ENCODE measurements at places on chromosomes 16 and 17. TPM values are rescaled to one million over a fixed set of nuclear protein-coding genes. Genes with fewer than 3 reads are reported as not detected.

Gene KCNH4
- total RNA-seq, result not detected

Gene CHRNB1
- 20.2 TPM for total RNA-seq

Gene C1QTNF8
- 2.9 TPM for total RNA-seq

Gene HSD11B2
- not detected for total RNA-seq

Gene ATP2A3
- total RNA-seq, result 1.3 TPM

Gene USP6
- not detected for total RNA-seq

Gene RBFOX1
- total RNA-seq, result not detected

Gene ARHGAP44
- total RNA-seq, result 0.69 TPM

Gene ABCA6
- not detected for total RNA-seq

Gene ACSM2A
- total RNA-seq, result not detected

Gene GINS2
- total RNA-seq, result 67.4 TPM

Gene WFIKKN2
- not detected for total RNA-seq

Gene MOSMO
- total RNA-seq, result 9.7 TPM

Gene GNG13
- not detected for total RNA-seq

Gene ABCC6
- total RNA-seq, result not detected

Gene C16orf96
- not detected for total RNA-seq

Gene ABCA9
- not detected for total RNA-seq

Gene SOST
- total RNA-seq, result 0.24 TPM

Gene MPV17L
- 0.02 TPM for total RNA-seq

Gene RNF135
- total RNA-seq, result 26.8 TPM

Gene DNAI2
- total RNA-seq, result not detected

Gene AGRP
- not detected for total RNA-seq

Gene KRTAP4-4
- total RNA-seq, result not detected

Gene C17orf67
- 1.8 TPM for total RNA-seq

Gene USP43
- 3.7 TPM for total RNA-seq

Gene CREBBP
- total RNA-seq, result 11.2 TPM

Gene PRAC2
- total RNA-seq, result not detected

Gene TBC1D3I
- 0.22 TPM for total RNA-seq

Gene VAT1L
- total RNA-seq, result not detected

Gene PRPSAP2
- total RNA-seq, result 49.5 TPM

Gene AARSD1
- total RNA-seq, result 37.4 TPM

Gene PHB1
- total RNA-seq, result 280 TPM

Gene TBC1D3C
- not detected for total RNA-seq

Gene ALDOA
- 1,410 TPM for total RNA-seq

Gene SLC5A11
- 0.05 TPM for total RNA-seq

Gene MIEF2
- 19.4 TPM for total RNA-seq

Gene KRTAP4-1
- 0.26 TPM for total RNA-seq

Gene PDE6G
- total RNA-seq, result 1.1 TPM

Gene KRTAP4-9
- total RNA-seq, result not detected

Gene NGFR
- 2.3 TPM for total RNA-seq

Gene DNAH17
- 0.02 TPM for total RNA-seq

Gene SYT17
- total RNA-seq, result 0.55 TPM

Gene TNFSF12
- 17.0 TPM for total RNA-seq

Gene CLDN7
- total RNA-seq, result 1.2 TPM

Gene CDK3
- 5.7 TPM for total RNA-seq

Gene HOXB9
- 8.3 TPM for total RNA-seq

Gene NUP93
- 139 TPM for total RNA-seq

Gene ABCA8
- not detected for total RNA-seq

Gene CACNG5
- not detected for total RNA-seq

Gene NARF
- 59.0 TPM for total RNA-seq

Gene MRM3
- 37.7 TPM for total RNA-seq

All from A172 (cell line).